ENCODE measurements at places on chromosomes 5 and 9.

- no peak for DNase-seq
These were observed 23.2 kb downstream of the XPA start for GRCh38 chr9:97673922-97674321.

DNA sequence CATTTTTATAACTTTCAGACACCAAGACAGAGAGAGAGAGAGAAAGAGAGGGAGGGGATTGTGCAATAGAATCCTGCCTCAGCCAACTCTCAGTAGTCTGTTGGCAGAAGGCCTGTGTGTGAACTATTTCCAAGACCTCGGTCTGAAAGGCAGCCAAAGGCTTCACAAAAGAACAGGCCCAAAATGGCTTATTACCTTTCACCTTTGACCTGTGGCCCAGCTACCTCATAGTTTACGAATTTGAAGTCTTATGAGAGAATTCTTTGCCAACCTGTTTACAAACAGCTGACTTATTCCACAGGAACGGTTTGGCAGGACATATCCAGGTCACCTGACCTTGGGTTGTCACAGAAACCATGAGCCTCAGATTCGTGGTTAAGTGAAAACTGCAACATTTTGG is 48.6 kb downstream of the NR2F1-AS1 start:
- DNase-seq: no peak

- no peak for DNase-seq
These were observed 10.2 kb upstream of the ERMP1 start for GRCh38 chr9:5842929-5843793.

- DNase-seq: no peak
These were observed 83.0 kb upstream of the TNC start for GRCh38 chr9:115200711-115201505.

GRCh38 chr5:53095931-53096525 is 13.5 kb downstream of the MOCS2 start:
- peak; percentile 48 for DNase-seq

- DNase-seq: no peak
These were observed 378.6 kb downstream of the GADD45G start for GRCh38 chr9:89983411-89983810.

- DNase-seq: no peak
These were observed 82.9 kb downstream of the RAPGEF1 start for GRCh38 chr9:131657037-131657377.

GRCh38 chr9:84772511-84772910 is 103.0 kb downstream of the NTRK2 start:
- DNase-seq: no peak

DNA sequence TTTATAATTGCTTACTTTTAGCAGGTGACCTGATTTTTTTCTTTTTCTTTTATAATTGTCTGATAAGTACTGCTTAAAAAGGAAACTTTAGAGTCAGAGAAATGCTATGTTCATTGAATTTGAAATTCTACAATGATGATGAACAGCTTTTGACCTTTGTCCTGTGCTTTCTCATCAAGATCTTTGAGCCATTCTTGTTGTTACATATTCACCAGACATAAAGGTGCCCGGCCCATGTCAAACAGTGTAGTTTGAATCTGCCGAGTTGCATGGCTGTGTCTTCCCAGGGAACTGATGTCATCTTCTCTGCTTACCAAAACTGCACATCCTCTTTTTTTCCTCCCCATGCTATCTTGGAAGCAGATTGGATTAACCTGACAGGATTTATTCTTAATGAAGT is 163.6 kb downstream of the LRRC70 start:
- no peak for DNase-seq
